ENCODE measurements at places on chromosomes 5 and 9.

GRCh38 chr5:170641589-170642031 is 137.8 kb downstream of the KCNIP1 start:
- no peak for DNase-seq
- no peaks in the 10 kb centered on the region for H3K27me3 ChIP-seq
- H3K4me1 ChIP-seq = no peaks in the 10 kb centered on the region
- H3K36me3 ChIP-seq = no peaks in the 10 kb centered on the region
- no peak overlapping the region for H3K27ac ChIP-seq
- no peak overlapping the region for H3K4me3 ChIP-seq

- no peaks in the 10 kb centered on the region for H3K27me3 ChIP-seq
- no peak overlapping the region for H3K27ac ChIP-seq
- H3K4me1 ChIP-seq = no peaks in the 10 kb centered on the region
- DNase-seq = no peak
Observed at GRCh38 chr9:113310538-113310937, 7.4 kb upstream of the RNF183 start.

- H3K4me1 ChIP-seq = no peaks in the 10 kb centered on the region
- H3K4me3 ChIP-seq = no peak overlapping the region
- H3K36me3 ChIP-seq = no peaks in the 10 kb centered on the region
- no peaks in the 10 kb centered on the region for H3K27me3 ChIP-seq
- H3K27ac ChIP-seq = no peak overlapping the region
- DNase-seq = no peak
Observed at GRCh38 chr9:89154218-89154617, 24.4 kb downstream of the SHC3 start.

DNA sequence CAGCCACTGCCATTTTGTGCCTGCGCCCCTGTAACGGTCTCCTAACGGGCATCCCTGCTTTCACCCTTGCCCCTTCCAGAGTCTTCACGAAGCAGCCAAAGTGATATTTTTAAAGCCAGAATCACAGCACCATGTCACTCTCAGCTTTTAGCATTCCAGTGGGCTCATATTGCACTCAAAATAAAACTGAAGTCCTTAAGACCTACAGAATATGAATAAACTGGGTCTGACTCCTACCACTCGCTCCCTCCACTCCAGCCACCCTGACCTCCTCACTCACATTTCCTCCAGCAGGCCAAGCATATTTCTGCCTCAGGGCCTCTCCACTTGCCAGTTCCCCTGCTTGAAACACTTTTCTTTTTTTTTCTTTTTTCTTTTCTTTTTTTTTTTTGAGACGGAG is 2.4 kb upstream of the PDLIM7 start:
- no peak for DNase-seq
- no peak overlapping the region for H3K27ac ChIP-seq
- no peak overlapping the region for H3K4me3 ChIP-seq
- peaks cover 7% of the 10 kb centered on the region for H3K36me3 ChIP-seq
- no peaks in the 10 kb centered on the region for H3K27me3 ChIP-seq
- H3K4me1 ChIP-seq = peaks cover 25% of the 10 kb centered on the region

GRCh38 chr5:81995407-81995806 is 23.6 kb downstream of the ATG10 start:
- no peak overlapping the region for H3K27ac ChIP-seq
- no peaks in the 10 kb centered on the region for H3K27me3 ChIP-seq
- H3K36me3 ChIP-seq = no peaks in the 10 kb centered on the region
- no peak for DNase-seq

DNA sequence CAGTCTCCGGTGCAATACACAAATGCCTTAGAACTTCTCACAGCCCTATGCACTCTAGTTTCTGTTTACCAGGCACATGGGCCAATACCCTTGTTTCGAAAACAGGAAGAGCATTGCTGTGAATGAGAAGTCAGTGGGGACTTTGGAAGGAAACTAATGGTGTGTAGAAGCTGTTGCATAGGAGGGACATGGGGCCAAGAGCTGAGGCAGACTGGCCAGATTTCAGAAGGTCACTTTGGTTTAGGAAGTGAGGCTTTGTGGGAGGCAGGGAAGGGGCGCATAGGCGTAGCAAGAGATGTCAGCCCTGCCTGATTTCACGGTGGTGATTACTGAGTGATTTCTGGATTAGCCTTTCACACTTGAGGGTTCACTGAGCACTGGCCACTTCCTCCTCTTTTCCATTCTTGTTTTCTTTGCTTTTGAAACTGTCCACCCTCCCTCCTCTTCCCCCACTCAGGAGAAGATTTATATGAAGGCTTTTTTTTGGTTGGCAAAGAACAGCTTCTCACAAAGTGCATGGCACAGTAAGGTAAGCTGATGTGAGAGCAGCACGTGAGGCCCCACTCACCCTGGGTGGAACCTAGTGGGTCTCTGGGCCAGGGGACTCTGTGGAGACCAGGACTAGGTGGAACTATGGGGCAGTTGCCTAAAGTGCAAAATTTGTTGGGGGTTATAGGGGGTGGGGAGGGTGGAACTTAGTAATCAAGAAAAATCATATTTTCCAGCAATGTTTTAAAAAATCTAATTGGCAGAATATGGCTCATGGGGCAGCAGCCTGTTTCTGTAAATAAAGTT is 6.1 kb upstream of the TMEM252 start:
- no peak overlapping the region for H3K4me3 ChIP-seq
- no peak overlapping the region for H3K27ac ChIP-seq
- no peaks in the 10 kb centered on the region for H3K36me3 ChIP-seq
- H3K27me3 ChIP-seq = no peaks in the 10 kb centered on the region
- peaks cover 4% of the 10 kb centered on the region for H3K4me1 ChIP-seq

- no peaks in the 10 kb centered on the region for H3K36me3 ChIP-seq
- no peak for DNase-seq
- no peak overlapping the region for H3K4me3 ChIP-seq
- peak overlapping the region; percentile 48 for H3K27ac ChIP-seq
- peaks cover 15% of the 10 kb centered on the region for H3K4me1 ChIP-seq
Observed at GRCh38 chr5:142726188-142726731, 40.4 kb upstream of the FGF1 start.

GRCh38 chr5:79240561-79240960 is 4.6 kb downstream of the JMY start:
- H3K36me3 ChIP-seq = no peaks in the 10 kb centered on the region
- no peaks in the 10 kb centered on the region for H3K27me3 ChIP-seq
- peak overlapping the region; percentile 9 for H3K4me3 ChIP-seq
- no peak for DNase-seq

DNA sequence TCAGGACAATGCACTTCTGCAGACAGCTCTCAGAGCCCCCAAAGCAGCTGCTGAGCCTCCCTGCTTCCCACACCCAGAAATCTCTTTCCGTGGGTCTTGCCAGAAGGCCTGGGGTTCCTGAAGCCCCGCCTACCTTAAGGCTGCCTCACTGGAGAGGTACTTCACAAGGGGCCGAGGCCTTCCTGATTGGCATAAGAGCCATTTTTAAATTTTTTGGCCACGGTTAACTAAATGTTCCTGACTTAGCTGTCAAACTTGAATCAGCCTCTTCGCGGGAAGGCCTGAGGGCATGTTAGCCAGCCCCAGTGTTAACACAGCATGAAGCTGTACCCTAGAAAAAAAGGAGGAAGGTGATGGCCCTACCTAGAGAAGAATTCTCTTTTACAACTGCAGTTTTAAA is 20.7 kb upstream of the EPB41L4B start:
- no peak overlapping the region for H3K4me3 ChIP-seq
- DNase-seq = no peak
- H3K36me3 ChIP-seq = no peaks in the 10 kb centered on the region
- no peaks in the 10 kb centered on the region for H3K27me3 ChIP-seq

DNA sequence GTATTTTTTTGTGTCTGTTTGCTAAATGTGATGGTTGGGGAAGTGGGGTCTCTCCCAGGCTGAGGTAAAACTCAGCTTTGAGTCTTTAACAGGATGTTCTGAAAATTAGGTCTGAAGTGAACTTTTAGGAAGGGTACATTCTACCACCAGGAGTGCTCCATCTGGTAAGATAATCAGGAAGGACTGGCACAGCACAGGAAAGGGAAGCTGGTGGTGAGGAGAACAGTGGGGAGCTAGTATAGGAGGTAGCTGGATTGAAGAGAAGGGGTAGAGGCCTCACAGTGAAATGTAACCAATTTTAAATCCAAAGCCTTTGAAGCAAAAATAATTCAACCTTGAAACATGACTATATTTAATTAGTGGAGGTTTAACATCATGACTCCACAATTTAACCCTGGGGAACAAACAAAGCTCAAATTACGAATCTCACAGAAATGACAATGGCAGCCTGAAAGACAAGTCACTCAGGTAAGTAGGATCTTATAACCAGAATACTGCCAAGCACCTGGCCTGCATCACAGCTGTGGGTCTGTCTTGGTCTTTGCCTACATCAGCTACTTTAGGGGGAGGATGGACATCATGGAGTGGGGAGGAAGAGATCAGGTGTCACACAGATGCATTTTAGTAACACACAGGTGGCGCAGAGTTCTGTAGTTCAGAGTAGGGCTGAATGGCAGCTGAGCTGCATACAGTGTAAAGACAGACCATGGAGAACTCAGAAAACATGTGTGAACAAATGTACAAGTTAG is 445.3 kb downstream of the DMRT2 start:
- no peak for DNase-seq
- no peaks in the 10 kb centered on the region for H3K36me3 ChIP-seq
- H3K27me3 ChIP-seq = no peaks in the 10 kb centered on the region
- H3K4me1 ChIP-seq = no peaks in the 10 kb centered on the region

GRCh38 chr5:31530541-31531265 is 1.2 kb downstream of the DROSHA start:
- H3K4me3 ChIP-seq = peak overlapping the region; percentile 93
- no peaks in the 10 kb centered on the region for H3K27me3 ChIP-seq
- no peak overlapping the region for H3K27ac ChIP-seq
- no peak for DNase-seq
- H3K36me3 ChIP-seq = peaks cover 19% of the 10 kb centered on the region

GRCh38 chr5:154984946-154985516 is 28.5 kb upstream of the KIF4B start:
- no peaks in the 10 kb centered on the region for H3K4me1 ChIP-seq
- no peaks in the 10 kb centered on the region for H3K27me3 ChIP-seq
- no peak for DNase-seq
- H3K4me3 ChIP-seq = no peak overlapping the region
- no peaks in the 10 kb centered on the region for H3K36me3 ChIP-seq

- H3K4me3 ChIP-seq = no peak overlapping the region
- no peaks in the 10 kb centered on the region for H3K27me3 ChIP-seq
- no peaks in the 10 kb centered on the region for H3K36me3 ChIP-seq
- peaks cover 2% of the 10 kb centered on the region for H3K4me1 ChIP-seq
- no peak overlapping the region for H3K27ac ChIP-seq
- DNase-seq = no peak
Observed at GRCh38 chr5:54902791-54903473, 82.5 kb downstream of the ESM1 start.

GRCh38 chr5:172606156-172606785 is 34.8 kb upstream of the NEURL1B start:
- H3K4me3 ChIP-seq = no peak overlapping the region
- DNase-seq = no peak
- H3K36me3 ChIP-seq = no peaks in the 10 kb centered on the region
- no peak overlapping the region for H3K27ac ChIP-seq
- no peaks in the 10 kb centered on the region for H3K27me3 ChIP-seq
- H3K4me1 ChIP-seq = no peaks in the 10 kb centered on the region

DNA sequence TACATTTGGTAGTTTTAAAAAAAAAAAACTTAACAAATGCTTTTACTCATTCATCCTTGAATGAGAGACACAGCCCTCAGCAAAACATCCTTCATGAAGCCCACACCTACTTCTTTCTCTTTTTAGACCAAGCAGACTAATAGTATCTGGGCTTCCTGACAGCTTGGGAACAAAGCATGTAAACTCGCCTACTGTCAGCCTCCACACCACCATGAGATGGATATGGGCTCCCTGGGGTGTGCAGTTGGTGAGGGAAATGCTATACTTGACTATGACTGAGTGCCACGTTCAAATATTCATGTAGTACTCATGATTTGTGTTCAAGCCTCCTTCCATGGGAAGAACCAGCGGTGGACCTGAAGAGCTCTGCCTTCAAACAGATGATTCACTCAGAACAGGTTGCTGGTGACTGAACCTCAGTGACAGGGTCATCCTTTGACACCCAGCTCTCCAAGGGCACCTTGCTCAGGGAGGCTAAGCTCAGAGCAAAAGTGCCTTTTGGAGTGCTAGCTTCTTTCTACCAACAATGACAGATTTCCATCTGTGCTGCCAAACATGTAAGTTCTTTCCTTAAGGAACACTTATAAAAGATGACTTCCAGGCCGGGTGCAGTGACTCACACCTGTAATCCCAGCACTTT is 36.8 kb downstream of the SLC22A5 start:
- peaks cover 18% of the 10 kb centered on the region for H3K4me1 ChIP-seq
- H3K27ac ChIP-seq = no peak overlapping the region
- H3K4me3 ChIP-seq = no peak overlapping the region
- no peaks in the 10 kb centered on the region for H3K36me3 ChIP-seq

- H3K4me3 ChIP-seq = no peak overlapping the region
- peaks cover 10% of the 10 kb centered on the region for H3K4me1 ChIP-seq
- peak overlapping the region; percentile 52 for H3K27ac ChIP-seq
Observed at GRCh38 chr5:82413302-82414040, 135.3 kb upstream of the RPS23 start.

DNA sequence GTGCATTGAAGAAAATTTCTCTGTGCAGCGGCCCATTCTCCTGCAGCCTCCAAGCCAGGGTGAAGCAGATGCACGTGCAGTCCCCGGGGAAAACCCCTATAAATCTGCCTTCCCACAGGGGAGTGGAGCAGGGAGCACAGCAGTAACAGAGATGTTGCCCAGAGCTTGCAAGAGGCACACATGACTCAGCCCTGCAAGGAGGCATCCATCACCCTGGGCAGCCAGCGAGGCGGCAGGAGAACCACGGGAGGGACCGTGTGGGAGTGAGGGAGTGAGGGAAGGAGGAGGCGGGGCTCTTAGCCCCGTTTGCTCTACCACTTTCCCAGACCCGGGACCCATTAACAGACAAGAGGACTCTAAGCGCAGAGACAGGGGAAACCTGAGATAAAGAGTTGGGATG is 96.2 kb upstream of the ARAP3 start:
- H3K4me3 ChIP-seq = no peak overlapping the region
- no peaks in the 10 kb centered on the region for H3K4me1 ChIP-seq
- H3K36me3 ChIP-seq = no peaks in the 10 kb centered on the region
- no peak overlapping the region for H3K27ac ChIP-seq

- H3K4me1 ChIP-seq = no peaks in the 10 kb centered on the region
- no peak overlapping the region for H3K4me3 ChIP-seq
- H3K36me3 ChIP-seq = peaks cover 3% of the 10 kb centered on the region
- no peak for DNase-seq
- no peaks in the 10 kb centered on the region for H3K27me3 ChIP-seq
Observed at GRCh38 chr9:77291714-77292113, 114.4 kb downstream of the VPS13A start.

Data from thoracic aorta (tissue), 2 donors.